ENCODE measurements at places on chromosomes 5 and 9.

- DNase-seq: peak; percentile 24
Observed at GRCh38 chr5:130289132-130290088, 385.1 kb downstream of the CHSY3 start.

- no peak for DNase-seq
Observed at GRCh38 chr5:139901986-139902385, 106.4 kb downstream of the PSD2 start.

DNA sequence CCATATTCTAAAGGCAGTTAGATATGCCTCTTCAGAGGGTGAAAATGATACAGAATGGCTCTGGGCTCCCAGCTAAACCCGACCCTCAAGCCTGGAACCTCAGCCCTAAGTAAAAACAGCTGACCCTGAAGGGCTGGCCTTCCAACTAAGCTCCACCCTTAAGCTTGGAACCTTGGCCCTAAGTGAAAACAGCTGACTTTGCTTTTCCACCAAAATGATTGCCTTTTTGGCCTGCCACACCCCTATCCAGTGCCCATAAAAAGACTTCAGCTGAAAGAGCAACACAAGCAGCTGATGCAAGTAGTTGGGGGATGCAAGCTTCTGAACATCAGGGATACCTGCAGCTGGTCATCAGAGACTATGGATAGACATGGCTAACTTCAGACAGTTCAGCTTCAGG lies 647.4 kb upstream of the SGCD start:
- no peak for DNase-seq

- no peak for DNase-seq
Observed at GRCh38 chr9:134390947-134391318, 64.7 kb downstream of the RXRA start.

GRCh38 chr5:98464737-98465330 lies 308.6 kb upstream of the RGMB start:
- peak; percentile 2 for DNase-seq

- no peak for DNase-seq
Observed at GRCh38 chr9:16718952-16719351, 151.5 kb downstream of the BNC2 start.

GRCh38 chr9:116230051-116230632 lies 76.6 kb downstream of the PAPPA start:
- no peak for DNase-seq

DNA sequence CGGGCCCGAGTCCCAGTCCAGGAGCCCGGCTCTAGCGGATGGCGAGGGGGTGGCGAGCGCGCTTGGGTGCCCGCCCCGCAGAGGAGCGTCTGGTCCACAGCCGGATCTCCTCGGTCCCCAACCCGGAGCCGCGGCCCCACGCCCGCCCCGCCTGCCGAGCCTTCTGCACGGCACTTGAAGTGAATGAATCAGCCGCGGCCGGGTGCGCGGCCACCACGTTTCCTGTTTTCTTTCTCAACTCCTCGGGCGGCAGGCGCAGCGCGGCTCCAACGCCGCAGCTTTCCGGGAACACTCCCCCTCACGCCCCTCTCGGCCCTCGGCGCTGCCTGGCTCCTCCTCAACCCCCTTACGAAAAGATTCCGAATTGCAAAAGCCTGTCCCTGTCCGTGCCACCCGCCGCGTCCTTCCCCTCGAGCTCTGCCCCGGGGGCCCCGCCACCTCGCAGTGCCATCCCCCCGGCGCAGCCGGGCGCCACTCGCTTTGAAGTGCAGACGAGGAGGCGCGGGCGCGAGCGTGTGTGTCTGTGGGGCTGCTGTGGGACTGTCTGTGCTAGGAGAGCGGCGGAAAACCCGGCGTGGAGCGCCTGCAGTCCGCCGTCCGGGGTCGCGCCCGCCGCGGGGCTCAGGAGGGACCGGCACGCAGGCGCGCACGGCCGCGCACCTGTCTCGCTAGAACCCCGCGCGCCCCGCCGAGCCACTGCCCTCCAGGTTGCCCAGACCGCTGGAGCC lies 456.6 kb downstream of the RAB3C start:
- peak; percentile 89 for DNase-seq

GRCh38 chr9:81989700-81990099 lies 1.1 kb downstream of the SPATA31D1 start:
- no peak for DNase-seq

DNA sequence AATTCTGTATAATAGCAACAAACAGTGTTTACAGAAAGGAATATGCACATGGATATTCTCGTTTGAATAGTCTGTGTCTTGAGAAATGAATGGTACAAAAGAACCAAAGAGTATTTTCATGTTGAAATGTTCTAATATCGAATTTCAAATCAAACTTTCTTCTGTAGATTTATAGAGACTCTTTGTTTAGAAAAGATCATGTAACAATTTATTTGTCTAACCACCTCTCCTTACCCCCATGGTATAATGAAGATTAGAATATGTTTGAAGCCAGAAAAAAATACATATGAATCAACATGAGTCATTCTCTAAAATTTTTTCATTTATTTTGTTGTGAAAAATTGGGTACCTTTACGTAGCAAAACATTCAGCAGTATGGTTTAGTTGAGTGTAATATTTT lies 285.6 kb downstream of the PRR16 start:
- DNase-seq: no peak

- no peak for DNase-seq
Observed at GRCh38 chr9:20930836-20931235, 100.6 kb downstream of the HACD4 start.

- no peak for DNase-seq
Observed at GRCh38 chr9:113511047-113511521, 47.6 kb downstream of the RGS3 start.

DNA sequence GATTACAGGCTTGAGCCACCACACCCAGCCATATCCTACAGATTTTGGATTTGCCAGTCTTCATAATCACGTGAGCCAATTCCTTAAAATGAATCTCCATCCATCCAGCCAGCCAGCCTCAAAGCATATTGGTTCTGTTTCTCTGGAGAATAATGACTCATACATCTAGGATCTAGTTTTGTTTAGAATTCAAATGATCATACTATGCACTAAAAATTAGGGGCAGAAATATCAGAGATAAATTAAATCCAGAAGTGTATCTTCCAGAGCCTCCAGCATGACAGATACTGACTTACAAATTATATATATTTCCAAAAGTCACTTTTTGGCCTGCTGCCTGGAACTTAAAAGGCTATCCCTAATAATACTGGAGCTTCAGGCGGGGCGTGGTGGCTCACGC lies 119.1 kb upstream of the NR5A1 start:
- no peak for DNase-seq

- no peak for DNase-seq
Observed at GRCh38 chr9:84212246-84212645, 128.3 kb downstream of the SLC28A3 start.

DNA sequence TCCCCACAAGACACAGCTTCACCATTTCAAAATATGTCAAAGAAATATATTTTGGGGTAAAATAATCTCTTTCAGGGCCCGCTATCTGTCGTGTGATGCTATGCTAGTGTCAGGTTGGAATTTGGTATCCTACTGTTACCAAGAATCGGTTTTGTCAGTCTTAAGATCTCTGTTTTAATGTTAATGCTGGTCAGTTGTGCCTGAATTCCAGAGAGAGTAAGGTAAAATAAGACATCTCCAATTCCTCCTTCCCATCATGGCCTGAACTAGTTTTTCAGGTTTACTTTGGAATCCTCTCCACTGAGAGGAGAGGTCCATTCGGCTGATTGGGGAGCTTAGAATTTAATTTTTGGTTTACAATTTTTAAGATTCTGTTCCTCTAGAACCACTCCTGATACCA lies 10.4 kb upstream of the BTF3 start:
- DNase-seq: no peak

DNA sequence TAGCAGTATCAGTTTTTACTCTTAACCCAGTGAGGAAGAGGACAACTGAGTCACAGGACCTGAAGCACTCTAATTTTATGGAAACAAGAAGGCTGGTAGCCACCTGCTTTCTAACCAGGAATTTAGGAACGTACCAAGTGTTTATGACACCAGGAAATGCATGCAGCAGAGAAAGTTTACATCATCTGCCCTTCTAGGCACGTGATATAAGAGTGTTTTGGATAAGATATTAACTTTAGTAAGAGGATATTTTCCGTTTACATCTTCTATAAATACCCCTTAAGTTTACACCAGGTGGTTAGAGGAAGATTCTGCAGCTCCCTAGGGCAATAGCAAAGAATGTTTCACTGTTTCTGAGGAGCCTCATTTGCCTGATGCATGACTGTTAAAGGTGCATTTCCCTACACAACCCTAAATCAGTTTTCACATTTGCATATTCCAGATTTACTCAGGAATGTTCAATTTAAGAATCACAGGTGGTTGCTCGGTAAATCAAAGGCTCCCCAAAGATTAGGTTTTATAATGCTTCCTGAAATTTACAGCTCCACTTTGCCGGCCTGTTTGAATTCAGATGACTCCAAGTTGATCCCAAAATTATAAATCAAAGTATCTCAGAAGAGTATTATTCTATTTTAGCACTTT lies 1.8 kb downstream of the TSC1 start:
- peak; percentile 3 for DNase-seq

DNA sequence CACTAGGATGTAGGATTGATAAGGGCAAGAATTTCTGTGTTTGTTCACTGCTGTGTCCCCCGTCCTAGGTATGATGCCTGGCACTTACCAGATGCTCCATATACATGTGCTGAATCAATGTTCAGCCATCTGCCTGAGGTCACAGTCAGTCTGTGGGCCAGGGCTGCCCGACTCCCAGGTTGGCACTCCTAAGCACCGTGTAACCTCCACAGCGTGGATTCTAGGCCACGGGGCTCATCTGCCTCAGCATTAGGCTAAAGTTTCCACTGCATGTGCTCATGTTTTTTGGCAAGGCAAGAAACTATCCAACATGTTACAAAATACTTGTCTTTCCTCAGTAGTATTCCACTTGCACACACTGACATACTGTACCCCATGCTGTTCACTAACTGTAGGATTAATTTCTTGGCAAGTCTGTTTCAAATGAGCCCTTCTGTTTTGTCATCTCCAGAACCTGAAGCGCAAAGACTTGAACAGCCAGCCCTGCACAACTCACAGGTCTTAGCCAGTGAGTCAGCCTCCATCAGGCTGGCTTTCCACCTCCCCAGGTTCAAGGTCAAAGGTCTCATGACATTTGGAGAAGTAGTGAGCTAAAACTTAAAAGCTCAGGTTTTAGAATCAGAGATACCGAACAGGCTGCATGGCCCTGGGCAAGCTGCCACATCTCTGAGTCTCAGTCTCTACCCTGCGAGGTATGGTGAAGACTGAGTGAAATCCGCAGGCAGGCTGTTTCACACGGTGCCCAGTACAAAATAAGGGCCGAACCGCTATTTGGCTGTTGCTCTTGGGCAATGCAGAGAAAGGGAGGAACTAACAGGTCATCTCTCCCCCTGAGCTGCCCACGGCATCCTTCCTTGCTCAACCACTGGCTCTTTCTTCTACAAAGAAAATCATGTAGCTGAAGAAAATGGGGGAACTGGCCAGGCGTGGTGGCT lies 7.2 kb downstream of the TOR1A start:
- peak; percentile 83 for DNase-seq

DNA sequence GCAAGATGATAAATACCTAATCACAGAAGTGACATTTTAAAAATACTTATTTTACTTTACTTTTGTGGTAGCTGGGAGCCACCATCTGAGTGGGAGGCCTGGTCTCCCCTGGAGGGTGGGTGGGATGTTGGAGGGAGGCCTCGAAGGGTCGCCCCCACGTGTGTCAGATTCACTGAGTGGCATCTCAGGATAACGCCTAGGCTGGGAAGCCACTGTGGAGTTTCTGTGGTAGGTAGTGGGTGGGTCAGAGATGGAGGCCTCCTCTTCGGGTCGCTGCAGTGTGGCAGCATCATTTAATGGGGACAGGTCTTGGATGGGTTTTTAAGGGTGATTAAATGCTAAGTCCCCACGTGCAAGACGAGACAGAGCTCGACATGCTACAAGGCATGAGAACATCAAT lies 1154.8 kb upstream of the CDH18 start:
- DNase-seq: no peak

DNA sequence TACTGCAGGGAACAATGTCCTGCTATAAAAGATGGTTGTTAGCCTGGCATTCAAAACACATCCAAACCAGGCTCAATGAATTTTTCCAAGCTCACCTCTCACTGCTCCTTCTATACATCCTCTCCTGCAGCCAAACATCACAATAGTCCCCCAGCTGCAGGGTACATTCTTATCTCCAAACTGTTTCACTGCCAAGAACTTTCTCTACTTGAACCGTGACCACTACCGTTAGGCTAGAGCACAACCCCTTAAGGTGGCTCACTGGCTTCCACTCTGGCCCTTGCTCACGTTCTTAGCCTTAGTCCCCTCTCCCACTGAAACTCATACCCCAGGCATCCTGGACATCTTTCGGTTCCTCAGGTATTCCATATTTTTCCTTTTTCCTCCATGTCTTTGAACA lies 29.0 kb upstream of the ANXA6 start:
- no peak for DNase-seq

GRCh38 chr9:21856301-21857094 lies 54.1 kb downstream of the MTAP start:
- DNase-seq: no peak

- no peak for DNase-seq
Observed at GRCh38 chr5:79753877-79754645, 64.4 kb downstream of the CMYA5 start.

GRCh38 chr9:114588210-114588609 lies 641 bp downstream of the ATP6V1G1 start:
- DNase-seq: peak; percentile 38

All from suppressor macrophage treated with lipopolysaccharide for 1 hour (primary cell).